ENCODE measurements at places on chromosomes 7 and 10.

DNA sequence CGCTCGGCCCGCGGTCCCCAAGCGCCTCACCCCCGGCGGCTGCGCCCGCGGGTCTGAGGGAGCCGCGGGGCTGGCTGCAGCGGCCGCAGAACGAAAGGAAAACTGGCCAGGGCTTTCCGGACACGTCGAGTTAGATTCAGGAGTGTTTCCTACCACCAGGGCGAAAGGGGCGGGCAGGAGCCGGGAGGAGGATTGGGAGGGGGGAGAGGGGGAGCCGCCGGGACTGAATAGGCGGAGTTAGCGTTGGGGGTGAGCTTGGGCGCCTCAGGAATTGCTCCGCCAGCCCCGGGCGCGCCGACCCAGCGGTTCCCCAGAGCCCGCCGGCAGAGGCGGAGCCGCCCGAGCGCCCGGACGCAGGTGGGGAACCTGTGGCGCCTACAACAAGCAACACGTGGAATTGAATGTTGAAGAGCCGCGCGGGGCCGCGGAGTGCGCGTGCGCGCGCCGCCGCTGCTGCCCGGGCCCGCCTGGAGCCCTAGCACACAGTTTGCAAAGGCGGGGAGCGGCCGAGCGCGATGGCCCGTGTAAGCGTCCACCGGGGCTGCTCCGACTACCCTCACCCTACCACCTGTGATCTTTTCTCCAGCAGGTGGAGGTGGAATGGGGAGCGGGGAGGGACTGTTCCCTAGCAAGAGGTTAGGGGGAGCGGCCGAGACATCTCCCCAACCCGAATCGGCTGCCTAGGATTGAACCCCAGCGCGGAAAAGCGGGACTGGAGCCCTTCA lies at the start of gene CADPS2:
TSS of gene CADPS2 (minus strand) at position 104 of the 725 bp plus-strand sequence. CDS start 123 bp downstream, outside the sequence.
- DNase-seq, result no peak

GRCh38 chr10:29440981-29441380 lies 152.1 kb downstream of the LYZL1 start:
- DNase-seq, result no peak

- no peak for DNase-seq
Measured at GRCh38 chr10:132977807-132978206, 35.4 kb upstream of the CFAP46 start.

DNA sequence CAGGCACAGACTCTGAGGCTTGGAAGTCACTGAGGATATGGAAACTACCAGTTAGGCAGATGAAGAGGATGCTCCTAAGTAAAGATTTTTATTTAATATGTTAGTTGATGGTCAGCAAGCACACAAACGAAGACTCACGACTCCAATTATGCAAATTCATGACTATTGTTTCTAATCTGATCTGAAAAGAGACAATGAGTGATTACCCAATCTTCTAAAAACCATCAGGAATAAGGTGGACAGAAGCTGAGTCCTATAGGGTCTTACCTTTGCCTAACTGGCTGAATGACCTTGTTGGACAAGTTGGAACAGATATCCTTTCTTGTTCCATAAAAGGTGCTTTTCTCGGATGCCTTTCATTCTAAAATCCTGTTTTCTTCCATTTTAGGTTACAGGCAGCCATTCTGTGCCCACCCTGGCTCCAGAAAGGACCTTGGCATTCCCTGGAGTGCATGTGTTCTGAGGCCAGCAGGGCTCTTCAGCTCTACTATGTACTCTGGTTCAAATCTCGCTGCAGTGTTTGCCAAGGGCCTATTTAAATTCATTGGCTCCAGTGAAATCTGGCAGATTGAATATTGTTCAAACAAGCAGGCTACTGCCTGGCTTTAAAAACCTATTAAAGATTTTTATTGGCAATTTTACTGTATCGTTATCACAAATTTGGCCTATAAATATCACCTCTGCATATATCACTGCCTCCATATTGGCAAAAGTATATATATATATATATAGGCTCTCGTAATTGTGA lies 77.5 kb downstream of the SLC25A13 start:
- DNase-seq, result no peak

DNA sequence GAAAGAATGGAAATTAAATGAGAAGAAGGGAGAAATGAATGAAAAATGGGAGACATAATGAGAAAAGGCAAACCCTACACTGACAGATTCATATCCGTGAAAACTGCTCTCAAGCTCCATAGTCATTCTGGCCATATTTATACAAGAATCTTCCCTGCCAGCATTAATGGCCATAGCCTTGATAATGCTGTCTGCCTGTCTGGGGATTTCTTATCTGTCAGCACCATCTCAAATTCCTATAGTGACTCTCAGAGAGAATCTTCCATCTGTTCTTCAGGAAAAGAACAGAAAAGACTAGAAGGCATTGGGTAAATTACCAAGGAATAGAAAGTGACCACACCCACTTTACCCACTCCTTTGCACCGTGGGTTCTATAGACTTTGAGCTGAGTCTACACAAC lies 295.9 kb downstream of the PLXNA4 start:
- DNase-seq, result no peak

DNA sequence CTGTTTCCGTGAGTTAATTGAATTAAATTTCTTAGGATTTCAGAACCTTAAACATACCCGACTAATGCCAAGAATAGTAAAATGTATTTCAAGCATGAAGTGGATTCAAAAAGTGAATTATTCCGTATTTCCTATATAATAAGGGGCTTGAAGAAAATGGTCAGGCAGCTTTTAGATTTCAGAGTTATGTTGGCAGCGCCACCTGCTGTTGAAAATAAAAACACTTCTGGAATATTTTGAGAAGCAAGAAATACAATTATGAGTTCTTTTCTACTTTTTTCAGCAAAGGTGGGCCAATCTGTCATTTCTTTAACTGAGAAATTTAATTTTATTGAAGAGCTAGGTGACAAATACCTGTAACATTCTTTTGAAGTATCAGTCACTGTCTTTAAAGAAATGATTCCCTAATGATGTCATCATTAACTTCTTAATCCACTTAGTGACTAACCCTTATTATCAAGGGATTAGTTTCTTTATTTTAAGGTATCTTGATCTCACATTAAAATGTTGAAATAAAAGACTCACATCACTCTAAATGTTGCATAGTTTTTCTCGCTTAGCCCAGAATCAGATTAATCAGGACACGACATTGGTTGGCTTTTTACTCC lies 36.6 kb upstream of the AGR3 start:
- no peak for DNase-seq

GRCh38 chr10:116014871-116015582 lies 258.0 kb downstream of the GFRA1 start:
- no peak for DNase-seq

- no peak for DNase-seq
Measured at GRCh38 chr10:37819797-37820196, 37.6 kb downstream of the ZNF248 start.

DNA sequence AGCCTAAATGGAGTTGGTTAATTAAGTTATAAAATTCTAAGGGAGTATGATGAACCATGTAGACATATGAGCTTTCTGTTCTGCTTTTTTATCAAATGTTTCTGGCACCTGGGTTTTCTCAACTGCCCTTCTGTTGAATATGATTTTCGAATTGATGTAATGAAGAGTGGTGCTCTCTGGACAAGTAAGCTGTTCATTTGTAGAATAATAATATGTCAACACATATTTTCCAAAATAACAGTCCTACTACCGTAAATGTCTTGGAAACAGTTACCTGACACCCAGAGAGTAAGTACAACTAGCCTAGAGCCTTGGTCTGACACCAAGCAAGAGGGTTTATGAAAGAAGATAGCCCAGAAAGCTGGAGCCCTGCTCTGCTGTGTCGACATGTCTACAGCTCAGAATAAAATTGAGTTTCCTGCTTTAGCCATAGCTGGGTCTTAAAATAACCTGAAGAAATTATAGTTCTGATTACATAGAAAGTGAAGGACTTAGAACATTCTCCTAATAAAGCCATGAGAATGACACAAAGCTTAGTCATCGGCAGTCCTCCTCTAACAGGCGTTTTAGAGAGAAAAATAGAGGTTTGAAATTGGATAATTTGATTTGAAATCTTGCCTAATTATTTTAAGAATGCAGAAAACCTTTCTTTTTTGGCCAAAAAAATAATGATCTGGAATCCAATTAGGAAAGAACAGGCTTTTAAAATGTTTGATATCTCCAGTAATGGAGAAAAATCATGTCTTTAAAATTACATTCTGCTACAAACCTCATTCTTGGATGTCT lies 25.1 kb downstream of the HDAC9 start:
- DNase-seq, result no peak

DNA sequence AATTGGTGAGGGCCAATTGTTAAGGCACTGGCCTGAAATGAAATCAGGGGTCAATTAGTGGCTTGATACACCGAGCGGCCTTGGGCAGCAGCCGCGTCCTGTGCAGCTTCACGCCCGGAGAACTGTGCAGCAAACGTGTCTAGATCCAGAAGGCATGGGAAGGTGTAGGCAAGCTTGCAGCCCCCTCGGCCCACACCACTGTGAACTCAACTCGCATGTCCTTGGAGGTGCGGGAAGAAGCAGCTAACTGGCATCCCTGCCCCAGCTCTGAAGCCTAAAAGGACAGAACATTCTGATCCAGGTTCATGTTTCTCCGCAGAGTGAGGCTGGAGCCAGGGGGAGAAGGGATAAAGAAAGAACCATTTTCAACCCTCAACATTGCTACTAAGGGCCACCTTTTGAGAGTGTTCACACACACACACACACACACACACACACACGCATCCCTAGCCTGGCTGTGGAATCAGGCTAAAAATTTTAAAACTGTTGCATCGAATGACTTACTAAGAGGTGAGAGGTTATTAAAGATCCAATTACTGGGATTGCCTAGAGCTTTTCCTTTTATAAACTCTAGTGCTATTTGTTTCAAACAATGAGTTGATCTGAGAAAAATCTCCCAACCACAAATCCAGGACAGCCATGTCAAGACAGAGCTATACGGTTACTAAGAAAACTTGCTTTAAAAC lies 104.0 kb downstream of the PARP12 start:
- no peak for DNase-seq

DNA sequence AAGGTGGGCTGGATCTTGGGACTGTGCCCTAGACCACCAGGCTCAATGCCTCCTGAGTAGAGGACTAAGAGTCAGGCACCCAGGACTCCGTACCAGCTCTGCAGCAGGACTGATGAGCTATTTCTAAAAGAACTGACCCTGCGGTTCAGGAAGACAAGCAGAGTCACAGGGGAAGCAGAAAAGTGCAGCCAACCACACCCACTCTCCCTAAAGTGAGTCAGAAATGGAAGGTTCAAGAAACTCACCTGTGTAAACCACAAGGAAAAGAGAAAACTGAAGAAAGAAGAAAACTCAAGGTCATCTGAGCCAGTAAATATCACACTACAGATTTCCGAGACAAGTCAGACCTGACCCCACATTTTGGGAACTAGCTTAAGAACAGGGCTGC lies 2.5 kb downstream of the PARP12 start:
- DNase-seq, result no peak

DNA sequence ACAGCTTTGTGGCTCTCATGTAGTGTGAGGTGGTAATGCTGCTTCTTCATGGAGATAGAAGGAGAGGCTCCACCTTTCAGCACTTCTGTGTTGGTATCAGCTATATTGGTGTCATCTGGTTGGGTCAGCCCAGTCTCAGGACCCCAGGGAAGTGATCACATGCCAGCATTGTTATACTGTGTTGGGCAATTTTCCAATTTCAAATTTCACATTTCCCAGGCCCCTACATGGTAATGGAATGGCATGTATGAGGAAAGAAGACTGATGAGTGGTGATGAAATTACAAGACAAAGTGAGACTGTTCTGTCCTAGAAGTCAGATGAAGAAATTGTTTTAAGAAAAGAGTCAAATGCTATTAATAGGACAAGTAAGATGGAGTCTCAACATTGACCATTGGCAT lies 3.7 kb upstream of the AKR1C3 start:
- no peak for DNase-seq

- DNase-seq, result no peak
Measured at GRCh38 chr7:129502708-129503685, 666 bp downstream of the SMKR1 start.

DNA sequence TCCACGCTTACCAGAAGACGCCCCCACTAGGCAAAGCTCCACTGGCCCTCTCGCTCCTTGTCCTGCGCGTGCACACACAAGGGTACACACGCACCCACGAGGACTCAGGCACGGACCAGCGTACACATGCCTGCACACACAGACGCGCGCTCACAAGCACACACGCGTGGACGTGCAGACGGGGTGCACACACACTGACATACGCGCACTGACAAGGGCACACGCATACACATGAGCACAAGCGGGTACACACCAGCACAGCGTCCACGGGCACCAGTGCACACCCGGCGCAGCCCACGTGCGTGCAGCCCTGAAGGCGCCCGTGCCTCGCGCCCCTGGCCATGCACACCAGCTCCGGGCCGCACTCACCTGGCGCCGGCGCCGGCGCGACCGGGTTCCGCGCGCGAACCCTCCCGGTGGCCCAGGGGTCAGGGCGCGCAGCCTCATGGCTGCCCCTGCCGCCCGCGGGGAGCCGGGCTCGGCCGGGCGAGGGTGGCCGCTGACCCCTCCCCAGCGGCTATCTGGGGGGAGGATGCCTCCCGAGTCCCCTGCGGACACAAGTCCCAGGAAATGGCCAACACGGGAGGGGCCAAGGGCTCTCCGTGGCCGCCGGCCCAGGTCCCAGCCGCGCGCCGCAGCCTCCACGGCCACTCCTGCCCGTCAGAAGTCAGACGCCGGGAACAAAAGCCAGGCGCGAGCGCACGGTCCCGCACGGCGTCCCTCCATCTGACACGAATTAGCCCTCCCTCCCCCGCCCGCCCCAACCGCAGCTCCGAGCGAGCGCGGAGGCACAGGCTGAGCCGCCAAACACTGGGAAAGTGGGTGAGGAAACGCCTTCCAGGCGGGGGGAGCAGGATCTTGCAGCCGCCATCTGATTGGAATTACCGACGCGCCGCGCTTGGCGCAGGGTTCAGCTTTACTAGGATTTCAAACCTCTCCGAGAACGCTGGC lies 45.0 kb downstream of the TNS3 start:
- DNase-seq, result no peak

GRCh38 chr10:116120688-116121455 lies 152.1 kb downstream of the GFRA1 start:
- no peak for DNase-seq

GRCh38 chr7:96407427-96407826 lies 85.5 kb upstream of the SLC25A13 start:
- no peak for DNase-seq

- no peak for DNase-seq
Measured at GRCh38 chr7:73685311-73685710, 1.9 kb downstream of the BUD23 start.

- DNase-seq, result no peak
Measured at GRCh38 chr10:110410329-110411046, 87.2 kb upstream of the DUSP5 start.

Data from activated CD8-positive, alpha-beta memory T cell treated with anti-CD3 and anti-CD28 coated beads for 1 hour (primary cell).